Common myeloid progenitor, CD34-positive (primary cell): ENCODE measurements at places on chromosomes 5 and 9.

DNA sequence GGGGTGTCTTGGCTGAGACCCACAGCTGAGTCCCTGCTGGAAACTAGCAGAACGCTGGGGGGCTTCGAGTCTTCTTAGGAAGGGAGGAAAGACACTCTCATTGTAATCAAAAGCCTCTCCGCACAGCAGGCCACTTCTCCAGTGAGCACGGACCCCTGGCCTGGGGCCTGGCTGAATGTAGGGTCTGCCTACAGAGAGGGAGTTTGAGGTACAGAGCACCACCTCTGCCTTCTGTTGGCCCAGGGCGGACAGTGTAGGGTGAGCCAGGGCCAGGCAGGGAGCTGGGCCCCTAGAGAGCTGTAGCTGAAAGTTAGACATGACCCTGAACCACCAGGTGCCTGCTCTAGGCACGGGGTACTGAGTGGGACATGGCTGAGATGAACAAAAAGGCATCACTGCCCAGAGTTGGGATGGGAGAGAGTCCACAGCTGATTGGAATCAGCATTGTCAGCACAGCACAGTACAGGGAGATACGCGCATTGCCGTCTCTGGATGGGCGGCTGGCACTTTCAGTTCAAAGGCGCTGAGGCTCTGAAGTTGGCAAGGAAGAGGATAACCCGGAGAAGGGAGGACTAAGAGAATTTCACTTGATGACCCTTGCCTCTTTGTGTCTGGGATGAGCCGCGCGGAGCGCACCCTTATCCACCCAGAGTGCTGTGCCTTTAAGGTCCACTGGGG, 363 bp upstream of the SLC25A48 start:
- no peak for DNase-seq

DNA sequence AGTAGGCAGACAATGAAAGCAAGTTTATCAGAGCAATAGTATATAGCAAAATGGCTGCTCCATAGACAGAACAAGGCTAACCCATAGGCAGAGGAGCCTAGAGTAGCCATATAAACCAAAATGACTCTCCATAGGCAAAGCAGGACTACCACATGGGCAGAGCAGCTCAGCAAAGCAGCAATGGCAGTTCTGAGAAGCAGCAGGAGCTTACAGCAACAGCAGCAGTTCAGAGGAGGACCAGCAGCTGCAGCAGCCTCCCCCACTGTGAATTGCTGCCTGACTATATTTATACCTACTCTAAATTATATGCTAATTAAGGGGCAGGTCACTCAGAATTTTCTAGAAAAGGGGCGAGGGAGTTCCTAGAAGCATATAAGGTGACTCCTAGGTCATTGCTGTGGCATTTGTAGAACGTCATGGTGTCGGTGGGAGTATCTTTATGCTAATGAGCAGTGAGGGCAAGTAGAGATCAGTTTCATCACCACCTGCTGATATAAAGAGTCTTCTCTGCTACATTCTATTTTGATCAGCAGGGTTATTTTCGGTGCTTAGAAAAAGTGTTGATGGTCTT, 1115.5 kb downstream of the DTWD2 start:
- no peak for DNase-seq

- DNase-seq: no peak
Measured at GRCh38 chr5:168481330-168481788, 4.9 kb upstream of the RARS1 start.

DNA sequence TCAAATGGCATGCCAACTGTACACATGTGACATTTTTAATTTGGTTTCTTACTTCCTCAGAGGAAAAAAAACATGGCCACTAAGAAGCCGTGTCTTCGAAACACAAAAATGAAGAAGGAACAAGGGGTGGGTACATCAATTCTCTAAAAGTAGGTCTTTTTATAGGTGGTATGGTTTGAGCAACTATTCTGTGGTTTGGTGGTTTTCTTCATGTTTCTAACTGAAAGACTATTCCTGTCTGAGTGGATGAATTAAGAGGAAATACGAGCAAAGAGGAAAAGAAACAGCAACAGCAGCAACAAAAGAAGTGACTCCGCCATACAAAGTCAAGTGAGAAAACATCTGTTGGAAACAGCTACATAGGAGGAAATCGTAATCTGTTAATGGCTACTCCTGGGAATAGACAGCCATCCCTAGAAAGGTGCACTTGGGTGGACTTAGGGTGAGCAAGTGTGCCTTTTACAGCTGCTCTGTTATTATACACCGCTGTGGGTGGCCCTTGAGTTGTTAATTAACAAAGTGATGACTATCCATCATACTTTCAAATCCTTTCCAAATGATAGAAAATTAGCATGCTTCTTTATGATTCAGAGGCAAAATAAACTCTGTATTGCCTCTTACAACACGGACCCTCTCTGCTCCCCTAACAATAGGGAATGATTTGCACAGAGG, 575.8 kb downstream of the TLE1 start:
- DNase-seq: peak; percentile 90

DNA sequence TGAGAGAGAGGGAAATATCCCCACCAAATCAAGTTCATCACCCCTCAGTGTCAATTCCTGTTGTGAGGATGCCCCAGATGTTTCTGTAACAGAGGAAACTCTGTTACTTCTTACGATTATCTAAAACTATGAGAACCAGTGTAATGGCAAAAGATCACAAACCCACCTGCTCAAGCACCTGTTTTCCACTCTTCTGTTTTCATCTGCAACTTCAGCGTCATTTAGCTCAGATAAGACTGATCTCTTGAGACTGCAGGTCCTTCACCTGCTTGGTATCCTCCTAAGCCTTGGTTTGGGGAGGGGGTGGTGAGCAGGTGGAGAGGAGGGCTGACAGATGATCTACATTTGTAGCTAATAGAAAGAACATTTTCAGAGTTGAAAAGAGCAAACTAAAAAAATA, 229.3 kb downstream of the SLF1 start:
- no peak for DNase-seq

GRCh38 chr9:128702445-128702948, at the start of gene PKN3:
PKN3 (plus strand) TSS chr9:128702503; CDS start chr9:128702916, 413 bp downstream.
- DNase-seq: peak; percentile 90

GRCh38 chr5:80964491-80964890, 4.3 kb downstream of the RASGRF2 start:
- DNase-seq: no peak

DNA sequence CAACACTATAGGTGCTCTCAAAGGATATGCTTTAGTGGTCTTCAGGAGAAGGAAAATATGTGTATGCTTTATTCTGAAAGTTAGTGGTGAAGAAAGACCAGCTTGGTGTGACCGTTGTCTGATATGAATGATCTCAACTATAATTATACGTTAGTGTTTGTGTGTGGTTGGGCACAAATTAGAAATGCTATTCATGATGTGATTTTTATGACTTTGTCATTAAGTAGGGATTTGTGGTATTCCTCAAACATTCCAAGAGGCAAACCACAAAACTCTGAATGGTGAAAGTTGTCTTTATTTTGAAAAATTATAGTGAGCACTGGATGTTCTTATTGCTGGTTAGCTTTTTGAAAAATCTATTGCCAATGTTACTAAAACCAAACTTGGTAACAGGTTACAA, 6.2 kb upstream of the F2R start:
- no peak for DNase-seq

DNA sequence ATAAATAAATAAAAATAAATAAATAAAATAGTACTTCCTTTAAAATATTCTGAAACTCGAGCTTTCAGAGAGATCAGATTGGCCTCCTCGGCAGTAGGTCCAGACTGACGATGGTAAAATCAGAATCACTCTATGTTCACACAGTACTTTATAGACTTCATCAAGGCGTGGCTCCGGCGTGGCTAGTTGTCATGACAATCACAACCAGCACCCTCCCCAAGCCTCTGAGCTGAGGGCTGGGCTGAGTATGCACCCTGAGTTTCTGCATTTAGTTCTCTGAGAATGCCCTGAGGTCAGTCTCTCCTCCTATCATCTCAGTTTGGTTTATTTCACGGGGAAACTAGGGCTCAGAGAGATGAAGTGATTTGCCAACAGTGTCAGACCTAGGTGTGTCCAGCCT, 43.3 kb upstream of the BARHL1 start:
- no peak for DNase-seq

DNA sequence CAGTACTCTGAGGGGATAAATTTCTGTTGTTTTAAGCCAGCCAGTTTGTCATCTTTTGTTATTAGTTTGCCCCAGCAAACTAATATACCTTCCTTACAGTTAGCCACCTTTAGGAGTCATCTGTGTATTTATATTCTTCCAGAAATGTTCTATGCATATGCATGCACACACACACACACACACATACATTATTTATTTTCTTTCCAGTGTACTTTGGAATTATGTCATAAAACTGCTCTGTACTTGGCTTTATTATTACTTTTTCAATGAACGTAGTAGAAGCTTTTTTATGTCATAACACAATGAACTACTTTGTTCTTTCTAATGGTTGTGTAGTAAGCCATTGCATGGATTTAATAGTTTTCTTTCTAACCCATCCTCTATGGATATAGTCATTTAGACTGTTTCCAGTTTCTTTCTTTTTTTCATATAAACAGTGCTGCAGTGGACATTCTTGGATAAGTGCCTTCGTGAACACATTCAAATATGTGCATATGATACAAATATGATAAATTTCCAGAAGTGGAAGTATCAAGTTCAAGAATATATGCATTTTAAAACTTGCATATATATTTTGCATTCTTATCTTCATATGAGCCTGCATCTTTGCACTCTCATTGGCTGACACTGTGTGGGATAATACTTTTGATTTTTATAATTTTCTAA, 26.6 kb upstream of the DAB2 start:
- no peak for DNase-seq
